Posterior cingulate gyrus (tissue), 11 donors: ENCODE measurements at places on chromosomes 2 and 18.
A peak's percentile ranks its signal among the peaks of the same experiment; 100 is the strongest.

GRCh38 chr2:123816203-123816602 lies 208.9 kb upstream of the CNTNAP5 start:
- no peak for DNase-seq

GRCh38 chr2:72034353-72035095 lies 113.1 kb downstream of the CYP26B1 start:
- DNase-seq: no peak

- no peak for DNase-seq
These were observed 21.4 kb downstream of the TNFRSF11A start for GRCh38 chr18:62346333-62347088.

DNA sequence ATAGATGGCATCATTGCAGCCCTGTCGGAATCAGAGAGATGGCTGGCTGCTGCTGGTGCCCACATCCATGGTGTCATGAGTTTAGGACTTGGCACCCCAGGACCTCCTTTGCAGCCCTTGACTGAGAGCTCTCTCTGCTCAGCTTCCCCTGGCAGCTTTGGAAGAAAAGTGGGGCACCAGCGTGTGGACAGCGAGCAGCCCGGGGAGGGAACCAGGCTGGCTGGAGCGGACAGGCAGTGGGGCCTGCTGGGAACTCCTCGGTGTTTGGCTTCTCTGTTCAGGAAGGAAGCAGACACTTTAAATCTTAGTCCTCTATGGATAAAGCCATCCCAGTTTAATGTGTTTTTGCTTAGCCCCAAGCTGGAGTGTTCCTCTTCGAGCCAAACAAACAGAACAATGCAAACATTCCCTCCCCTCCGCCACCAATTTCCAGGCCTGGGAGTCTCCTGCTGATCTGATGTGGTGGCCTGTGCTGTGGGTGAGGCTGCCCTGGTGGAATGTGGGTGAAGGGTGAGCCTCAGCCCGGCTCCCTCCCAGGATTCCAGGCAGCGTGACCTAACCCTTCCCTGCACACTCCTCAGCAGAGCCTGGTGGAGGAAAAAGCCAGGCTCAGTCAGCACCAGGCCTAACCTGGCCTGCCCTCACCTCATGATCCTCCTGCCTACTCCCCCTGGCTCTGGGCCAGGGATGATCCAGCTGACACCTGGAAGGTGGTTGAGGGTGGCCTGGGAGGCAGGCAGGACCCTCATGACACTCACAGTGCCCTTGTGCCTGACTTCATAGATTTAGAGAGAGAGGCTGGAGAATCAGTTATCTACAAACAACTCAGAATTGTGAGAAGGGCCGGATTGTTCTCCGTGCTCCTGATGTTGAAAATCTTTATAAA lies 21.6 kb upstream of the ITGB6 start:
- no peak for DNase-seq

- DNase-seq: no peak
These were observed 5.3 kb downstream of the COL3A1 start for GRCh38 chr2:188979187-188980114.

- DNase-seq: no peak
These were observed 73.4 kb downstream of the CDCA7 start for GRCh38 chr2:173427887-173428668.

GRCh38 chr2:32836933-32837332 lies 109.8 kb upstream of the LTBP1 start:
- no peak for DNase-seq

GRCh38 chr2:143901185-143901842 lies 618.6 kb downstream of the ZEB2 start:
- no peak for DNase-seq

DNA sequence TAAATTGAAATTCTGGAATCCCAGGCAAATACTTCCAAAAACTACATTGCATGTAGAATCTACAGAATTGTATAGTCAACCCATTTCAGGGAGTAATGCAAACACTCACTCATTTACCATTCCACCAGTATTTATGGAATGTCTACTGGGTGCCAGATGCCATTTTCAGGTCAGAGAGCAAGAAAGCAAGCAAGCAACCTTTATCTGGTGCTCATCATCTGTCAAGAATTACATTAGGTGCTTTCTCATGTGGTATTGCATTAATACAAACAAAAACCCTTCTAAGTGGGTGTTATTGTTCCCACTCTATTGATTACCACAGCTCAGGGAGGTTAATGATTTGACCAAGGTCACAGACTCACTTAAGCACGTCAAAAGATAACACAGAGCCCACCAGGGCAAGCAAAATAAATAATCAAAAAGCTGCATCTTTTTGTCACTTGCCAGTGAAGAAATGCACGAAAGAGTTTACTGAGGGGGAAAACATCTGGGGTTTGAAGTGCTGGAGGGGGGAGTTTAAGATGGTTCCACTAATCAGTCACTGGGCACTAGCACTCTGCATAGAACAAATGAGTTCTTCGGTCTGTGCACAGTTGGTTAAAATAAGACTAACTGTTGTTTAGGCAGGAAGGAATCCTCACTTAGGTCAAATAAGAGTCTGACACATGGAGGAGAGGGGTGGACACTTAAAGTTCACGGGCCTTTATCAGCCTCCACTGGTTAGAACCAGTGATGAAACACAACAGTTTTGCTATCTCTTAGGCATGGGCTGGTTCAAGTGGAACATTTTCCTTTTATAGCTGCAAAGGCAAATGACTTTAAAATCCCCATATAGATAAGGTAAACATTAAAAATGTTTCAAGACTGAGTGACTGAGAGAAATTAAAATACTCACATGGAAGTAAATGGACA lies 208.8 kb downstream of the CDH2 start:
- no peak for DNase-seq

- DNase-seq: no peak
These were observed 27.0 kb upstream of the CCDC93 start for GRCh38 chr2:118040891-118041290.

- DNase-seq: no peak
These were observed 264.5 kb downstream of the CNTNAP5 start for GRCh38 chr2:124289615-124290014.

- DNase-seq: no peak
These were observed 132.8 kb upstream of the CTDP1 start for GRCh38 chr18:79546781-79547272.

- DNase-seq: no peak
These were observed 69.7 kb upstream of the ZNF516 start for GRCh38 chr18:76564655-76565237.

GRCh38 chr2:132489150-132489549 lies 72.5 kb downstream of the GPR39 start:
- peak; percentile 72 for DNase-seq

DNA sequence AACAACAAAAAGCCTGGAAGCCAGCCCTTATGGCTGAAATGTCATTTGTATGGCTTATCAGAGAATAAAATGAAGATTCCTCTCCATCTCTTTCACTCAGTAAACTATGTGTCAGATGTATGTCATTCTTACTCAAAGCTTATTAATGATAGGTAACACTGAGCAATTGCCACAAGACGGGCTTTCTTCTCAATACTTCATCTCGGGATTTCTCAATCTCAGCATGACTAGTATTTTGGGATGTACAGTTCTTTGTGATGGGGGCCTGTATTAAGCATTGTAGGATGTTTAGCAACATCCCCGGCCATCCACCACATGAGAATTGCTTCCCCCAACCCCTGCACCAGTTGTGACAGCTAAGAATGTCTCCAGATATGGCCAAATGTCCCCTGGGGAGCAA lies 80.2 kb downstream of the MREG start:
- DNase-seq: no peak

- no peak for DNase-seq
These were observed 51.4 kb downstream of the TRPM8 start for GRCh38 chr2:233968556-233968955.
